Activated CD4-positive, CD25-positive, alpha-beta regulatory T cell treated with anti-CD3 and anti-CD28 coated beads, Interleukin-2, amount 50 U/mL, for 72 hours (primary cell): ENCODE measurements at places on chromosomes 4 and X.

DNA sequence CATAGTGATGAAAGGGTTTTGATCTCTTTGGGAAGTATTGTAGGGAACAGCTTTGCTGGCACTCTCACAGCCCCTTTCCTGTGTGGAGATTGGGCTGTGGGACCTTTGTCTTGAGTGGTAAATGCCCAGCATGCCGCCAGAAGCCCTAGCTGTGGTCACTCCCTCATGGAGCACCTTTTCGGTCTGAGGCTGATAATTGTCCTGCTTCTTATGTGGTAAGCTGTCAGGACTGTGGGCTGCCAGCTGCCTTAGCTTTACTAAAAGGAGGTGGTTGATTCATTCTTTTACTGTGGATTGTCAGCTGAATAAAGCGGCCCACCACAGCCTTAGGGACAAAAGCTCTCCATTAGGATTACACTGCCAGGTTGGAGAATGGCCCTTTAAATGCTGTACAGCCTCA lies 7.1 kb downstream of the PASD1 start:
- DNase-seq, result no peak

DNA sequence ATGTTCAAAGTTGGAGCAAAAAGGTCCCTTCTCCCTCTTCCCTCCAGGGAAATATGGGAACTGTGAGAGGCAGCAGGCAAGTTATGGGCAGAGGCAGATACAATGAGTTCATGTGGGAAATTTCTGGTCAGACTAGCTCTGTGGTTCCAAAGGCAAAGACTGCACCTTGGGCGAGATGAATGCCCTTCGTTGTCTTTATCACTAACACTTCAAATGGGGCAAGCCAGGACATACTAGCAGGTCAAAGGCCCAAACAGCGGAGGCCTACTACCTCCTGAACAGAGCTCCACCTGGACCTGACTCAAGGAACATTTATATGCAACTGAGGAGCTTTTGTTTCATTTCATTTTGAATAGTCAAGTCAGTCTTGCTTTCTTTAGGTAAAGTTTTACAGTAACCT lies 29.0 kb downstream of the SRPX2 start:
- DNase-seq, result no peak

GRCh38 chrX:56797574-56798338 lies 68.7 kb downstream of the NBDY start:
- DNase-seq, result no peak

- no peak for DNase-seq
Observed at GRCh38 chr4:15438939-15439524, 11.2 kb downstream of the C1QTNF7 start.

DNA sequence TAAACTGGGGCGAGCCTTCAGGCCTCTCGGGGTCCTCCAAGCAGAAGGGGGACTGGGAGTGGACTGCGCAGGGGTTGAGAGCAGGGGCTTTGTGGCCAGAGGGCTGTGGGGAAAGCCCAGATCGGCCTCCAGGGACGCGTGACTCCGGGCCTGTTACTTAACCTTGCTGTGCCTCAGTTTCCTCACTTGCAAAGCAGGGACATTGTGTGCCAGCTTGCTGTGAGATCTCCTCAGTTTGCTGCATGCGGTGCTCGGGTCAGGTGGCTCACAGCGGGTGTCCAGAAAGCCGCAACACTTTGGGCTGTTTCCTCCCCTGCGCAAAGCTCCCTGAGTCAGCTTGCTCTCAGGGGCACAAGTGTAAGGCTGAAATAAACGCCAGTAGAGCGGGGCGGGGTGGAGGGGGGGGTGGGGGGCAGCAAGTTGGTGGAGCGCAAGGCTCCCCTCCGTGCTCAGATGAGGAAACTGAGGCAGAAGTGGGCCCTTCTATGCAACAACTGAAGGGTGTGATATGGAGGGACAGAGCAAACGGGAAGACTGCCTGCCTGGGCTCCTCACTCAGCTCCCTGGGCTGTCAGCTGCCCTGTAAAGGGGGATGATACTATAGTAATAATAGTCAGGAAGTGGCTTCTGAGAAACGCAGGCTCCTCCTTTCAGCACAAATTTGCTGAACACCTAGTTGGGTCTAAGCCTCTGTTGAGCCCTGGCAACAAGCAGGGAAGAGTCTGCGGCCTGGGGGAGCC lies 101.0 kb downstream of the HMX1 start:
- no peak for DNase-seq

DNA sequence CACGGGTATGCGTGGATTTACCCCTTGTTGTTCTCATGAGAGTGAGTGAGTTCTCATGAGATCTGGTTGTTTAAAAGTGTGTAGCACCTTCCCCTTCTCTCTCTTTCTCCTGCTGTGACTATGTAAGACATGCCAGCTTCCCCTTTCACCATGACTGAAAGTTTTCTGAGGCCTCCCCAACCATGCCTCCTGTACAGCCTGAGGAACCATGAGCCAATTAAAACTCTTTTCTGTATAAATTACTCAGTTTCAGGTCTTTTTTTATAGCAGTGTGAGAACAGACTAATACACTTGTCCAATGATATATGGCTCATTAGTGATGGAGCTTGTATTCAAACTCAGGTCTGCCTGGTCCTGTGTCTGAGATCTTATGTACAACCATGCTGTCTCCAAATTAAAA lies 28.5 kb upstream of the RTL3 start:
- no peak for DNase-seq

DNA sequence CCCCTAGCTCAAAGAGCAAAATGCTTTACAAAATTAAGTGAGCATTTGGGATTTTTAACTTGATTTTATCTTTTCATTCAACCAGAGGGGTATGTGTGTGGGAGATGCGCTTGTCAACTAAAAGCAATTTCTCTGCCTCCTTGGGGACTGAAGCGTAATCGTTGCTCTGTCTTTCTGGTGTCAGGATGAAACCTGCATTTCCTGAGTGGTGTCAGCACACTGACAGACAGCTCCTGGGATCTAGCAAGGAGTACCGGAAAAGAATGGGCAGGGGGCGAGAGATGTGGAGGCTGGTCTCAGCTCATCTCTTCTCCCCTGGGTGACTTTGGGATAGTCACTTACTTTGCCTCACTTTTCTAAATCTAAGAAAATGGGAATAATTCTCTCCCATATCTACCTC lies 5.1 kb upstream of the ARHGAP36 start:
- DNase-seq, result no peak

- no peak for DNase-seq
Observed at GRCh38 chr4:111535792-111536191, 609.5 kb upstream of the FAM241A start.

DNA sequence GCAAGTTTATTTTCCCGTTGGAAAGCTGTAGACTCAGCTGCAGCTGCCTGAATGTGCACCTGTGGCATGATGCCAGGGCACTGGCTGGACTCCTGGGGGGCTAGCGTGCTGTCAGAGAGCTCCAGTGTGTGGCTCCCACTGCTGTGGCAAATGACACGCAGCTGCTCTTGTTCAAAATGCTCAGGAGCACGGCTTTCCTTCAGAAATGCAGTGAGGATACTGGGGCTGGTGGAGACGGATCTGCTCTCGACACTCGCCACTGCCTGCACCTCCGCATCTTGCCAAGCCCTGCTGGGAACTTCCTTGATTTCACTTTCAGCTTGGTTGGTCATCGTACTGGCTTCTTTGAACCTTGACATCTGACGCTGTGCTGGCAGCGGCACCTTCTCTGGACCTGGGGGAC lies 58.7 kb downstream of the GPRIN3 start:
- DNase-seq, result no peak

- DNase-seq, result no peak
Observed at GRCh38 chr4:40040908-40041307, 15.7 kb upstream of the N4BP2 start.

- no peak for DNase-seq
Observed at GRCh38 chr4:77172336-77172735, 15.3 kb downstream of the CCNG2 start.

- no peak for DNase-seq
Observed at GRCh38 chrX:86149119-86149518, 868 bp downstream of the DACH2 start.
